ENCODE measurements at places on chromosomes 11 and 22. TPM values are rescaled to one million over a fixed set of nuclear protein-coding genes. Genes with fewer than 3 reads are reported as not detected.
A peak's percentile ranks its signal among the peaks of the same experiment; 100 is the strongest.

Gene ARHGAP8
- total RNA-seq = 29.3 TPM

Gene A4GALT
- total RNA-seq = 3.4 TPM

Gene UPK3A
- total RNA-seq = not detected

Gene TECTA
- 0.66 TPM for total RNA-seq

Gene UPB1
- 0.07 TPM for total RNA-seq

DNA sequence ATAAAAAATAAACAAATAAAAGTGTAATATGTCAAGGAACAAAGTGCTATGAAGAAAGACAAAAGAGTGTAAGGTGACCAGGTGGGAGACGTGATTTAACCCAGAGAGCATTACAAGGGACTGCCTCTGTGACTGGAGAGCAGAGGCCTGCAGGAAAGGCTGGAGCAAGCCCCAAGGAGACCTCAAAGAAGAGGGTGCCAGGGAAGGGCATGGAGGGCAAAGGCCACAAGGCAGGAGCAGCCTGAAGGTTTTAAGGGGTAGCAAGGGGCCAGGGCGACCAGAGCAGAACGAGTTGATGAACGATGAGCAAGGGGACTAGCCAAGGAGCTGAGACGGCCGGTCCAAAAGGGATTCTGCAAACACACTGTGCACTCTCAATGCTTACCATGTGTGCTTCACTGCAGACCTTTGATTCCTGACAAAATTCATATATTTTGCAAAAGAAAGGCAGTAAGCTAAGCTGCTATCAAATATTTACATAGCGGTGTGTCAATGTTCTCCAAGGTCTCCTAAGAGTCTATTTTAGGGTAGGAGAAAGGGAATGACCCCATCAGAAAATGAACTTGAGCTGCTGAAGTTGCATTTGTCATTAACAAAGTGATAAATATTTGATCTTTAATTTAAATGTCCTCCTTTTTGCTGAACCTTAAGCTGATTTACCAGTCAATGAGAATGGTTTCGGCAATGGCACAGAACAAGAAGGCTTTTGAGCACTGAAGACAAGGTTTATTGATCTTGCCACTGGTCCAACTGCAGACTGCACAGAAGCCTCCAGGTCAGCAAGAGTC is 50.5 kb downstream of the SMCO4 start:
- no peak for DNase-seq

GRCh38 chr11:85619499-85619898 is 7.6 kb downstream of the DLG2 start:
- no peak for DNase-seq

- no peak for DNase-seq
These were observed 17.0 kb downstream of the MUC5AC start for GRCh38 chr11:1174441-1175370.

DNA sequence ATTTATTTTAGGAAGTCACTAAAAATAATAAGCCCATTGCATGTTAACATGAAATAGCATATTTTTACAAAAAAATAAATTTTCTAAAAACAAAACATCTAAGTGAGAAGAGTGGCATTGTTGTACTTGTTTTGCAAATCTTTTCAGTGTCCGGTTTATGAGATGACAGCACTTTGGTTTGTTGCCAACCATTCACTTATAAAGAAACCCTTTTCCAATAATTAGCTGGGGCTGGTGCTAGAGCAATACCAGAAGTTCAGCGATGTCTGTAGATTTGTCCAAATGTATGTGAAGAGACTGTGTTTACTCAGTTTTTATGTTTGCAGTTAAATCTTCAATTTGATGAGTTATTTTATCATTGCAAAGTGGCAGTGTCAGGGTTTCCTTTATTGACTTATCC is 22.1 kb upstream of the KRTAP5-7 start:
- DNase-seq = no peak

DNA sequence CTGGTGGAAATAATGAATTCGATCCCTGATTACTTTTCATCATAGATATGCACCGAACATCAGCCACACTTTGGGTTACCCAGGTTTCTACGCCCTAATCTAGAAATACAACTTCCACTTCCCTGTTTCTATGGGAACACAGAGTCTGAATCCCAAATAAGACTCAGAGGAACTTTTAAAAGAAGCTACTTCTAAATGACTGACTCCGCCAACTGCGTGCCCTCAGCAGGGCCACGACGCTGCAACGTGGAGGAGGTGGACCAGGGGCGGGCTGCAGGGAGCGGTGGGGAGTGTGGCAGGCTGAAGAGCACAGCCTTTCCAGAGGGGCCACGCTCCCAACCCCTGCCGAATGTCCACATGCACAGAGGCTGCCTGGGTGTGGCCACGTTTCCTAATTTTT is 304.0 kb downstream of the SHANK2 start:
- DNase-seq = no peak

DNA sequence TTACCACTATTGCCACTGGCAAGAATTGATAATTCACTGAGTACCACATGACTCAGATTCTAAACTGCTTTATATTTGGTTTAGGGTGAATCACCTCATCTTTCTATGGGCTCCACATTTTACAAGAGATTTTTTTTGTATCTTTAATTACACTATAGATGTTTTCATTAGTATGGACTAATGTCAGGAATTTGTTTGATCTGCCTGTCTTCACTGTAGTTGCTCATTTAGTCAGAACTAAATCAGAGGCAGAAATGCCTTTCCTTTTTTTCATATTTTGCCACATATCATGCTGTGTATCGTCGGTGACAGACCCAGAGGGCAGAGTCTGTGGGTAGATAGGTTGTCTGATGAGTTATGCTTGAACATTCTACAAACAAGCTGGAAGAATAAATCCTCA is 524.1 kb downstream of the METTL15 start:
- DNase-seq = no peak

DNA sequence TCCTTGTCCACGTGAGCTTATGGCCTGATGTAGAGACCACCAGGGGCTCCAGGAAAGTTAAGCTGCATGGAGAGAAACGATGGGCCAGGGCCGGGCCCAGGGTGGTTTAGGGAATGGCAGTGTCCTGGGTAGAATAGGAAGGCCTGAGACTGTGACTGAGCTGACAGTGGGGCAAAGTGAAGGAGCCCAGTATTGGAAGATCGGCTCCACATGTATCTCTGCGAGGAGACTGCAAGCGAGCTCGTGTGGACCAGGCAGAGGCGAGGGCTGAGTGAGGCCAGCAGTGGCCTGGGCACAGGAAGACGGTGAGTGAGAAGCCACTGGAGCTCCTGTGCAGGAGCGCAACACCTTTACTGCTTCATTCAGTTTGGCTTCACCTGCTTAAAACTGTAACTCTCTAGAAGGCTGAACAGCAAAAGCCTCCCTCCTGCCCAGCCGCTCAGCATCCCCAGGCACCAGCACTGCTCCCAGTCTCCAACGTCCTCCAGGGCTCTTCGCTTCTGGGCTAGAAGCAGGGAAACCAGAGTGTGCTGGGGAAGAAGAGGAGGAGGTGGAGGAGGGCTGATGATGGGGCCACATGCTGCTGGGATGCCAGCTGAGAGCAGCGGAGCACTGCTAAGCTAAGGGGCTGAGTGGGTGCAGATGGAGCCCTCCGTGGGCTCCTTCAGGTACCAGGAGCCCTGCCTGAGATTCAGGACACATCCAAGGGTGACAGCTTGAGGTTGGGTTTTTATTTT is 13.5 kb downstream of the TCIRG1 start:
- peak; percentile 32 for DNase-seq

DNA sequence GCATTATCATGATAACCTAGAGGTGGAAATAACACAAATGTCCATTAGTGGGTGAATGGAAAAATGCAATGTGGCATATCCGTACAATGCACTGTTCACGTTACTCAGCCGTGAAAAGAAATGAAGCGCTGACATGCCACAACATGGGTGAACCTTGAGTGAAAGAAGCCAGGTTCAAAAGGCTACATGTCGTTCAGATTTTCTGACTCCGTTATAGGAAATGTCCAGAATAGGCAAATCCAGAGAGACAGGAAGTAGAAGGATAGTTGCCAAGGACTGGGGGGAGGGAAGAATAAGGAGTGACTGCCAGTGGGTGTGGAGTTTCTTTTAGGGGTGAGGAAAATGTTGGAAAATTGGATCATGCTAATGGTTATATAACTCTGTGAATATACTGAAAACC is 133.8 kb downstream of the ATXN10 start:
- DNase-seq = no peak

DNA sequence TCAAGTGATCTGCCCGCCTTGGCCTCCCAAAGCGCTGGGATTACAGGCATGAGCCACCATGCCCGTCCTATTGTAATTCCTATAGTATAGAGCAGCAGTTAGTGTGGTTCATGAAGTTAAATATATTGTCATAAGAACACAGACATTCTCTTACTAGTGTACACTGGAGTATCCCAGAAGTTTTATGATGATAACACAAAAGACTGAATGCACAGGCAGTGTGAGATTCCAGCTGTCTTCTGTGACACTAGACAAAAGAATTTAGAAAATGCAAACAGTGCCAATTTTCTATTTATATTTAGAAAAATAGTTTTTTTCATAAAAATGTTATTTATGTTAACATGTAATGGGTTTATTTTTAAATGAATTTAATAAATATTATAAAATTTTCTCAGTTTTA is 39.4 kb upstream of the RBX1 start:
- no peak for DNase-seq

- peak; percentile 82 for DNase-seq
These were observed 24.1 kb upstream of the CELSR1 start for GRCh38 chr22:46561435-46561905.

GRCh38 chr22:35482974-35483373 is 57.7 kb upstream of the RASD2 start:
- no peak for DNase-seq
